ENCODE measurements at places on chromosomes 6 and 20.

DNA sequence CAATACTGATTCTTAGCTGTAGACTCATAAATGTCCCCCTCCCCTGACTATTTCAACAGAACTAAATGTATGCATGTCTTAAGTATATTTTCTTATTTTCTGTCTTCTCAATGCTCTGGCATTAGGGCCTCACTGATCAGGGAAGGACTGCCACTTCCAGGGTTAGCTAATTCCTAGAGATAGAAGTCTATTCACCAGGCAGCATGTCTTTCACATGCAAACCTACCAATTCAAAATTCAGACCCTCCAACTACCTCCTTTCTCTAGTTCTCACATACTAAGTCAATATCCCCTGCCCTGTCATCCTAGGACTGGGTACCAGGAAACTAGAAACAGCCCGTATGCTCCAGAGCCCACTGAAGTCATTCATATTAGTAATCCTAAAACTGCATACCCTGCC is 132.3 kb downstream of the RALGAPA2 start:
- no peak for DNase-seq

- no peak for DNase-seq
These were observed 34.5 kb upstream of the CEP85L start for GRCh38 chr6:118685823-118686449.

DNA sequence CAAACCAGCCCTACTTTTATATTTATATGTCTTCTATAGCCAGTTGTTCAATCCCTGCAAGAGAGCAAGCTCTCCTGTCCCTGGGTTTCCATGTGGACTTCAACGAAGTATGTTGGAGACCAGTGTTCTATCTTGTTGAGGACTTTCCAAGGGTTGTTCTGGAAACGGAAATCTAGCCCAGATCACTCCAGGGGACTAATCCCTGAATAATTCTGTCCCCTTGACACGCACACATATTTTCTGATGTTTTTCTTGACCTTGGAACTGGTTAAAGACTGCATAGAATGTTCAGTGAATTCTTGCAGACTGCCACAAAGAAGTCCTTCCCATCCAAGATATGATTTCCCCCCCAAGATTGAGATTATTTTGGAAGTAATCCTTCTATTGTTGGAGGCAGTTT is 9.5 kb upstream of the MYLK2 start:
- DNase-seq = no peak

DNA sequence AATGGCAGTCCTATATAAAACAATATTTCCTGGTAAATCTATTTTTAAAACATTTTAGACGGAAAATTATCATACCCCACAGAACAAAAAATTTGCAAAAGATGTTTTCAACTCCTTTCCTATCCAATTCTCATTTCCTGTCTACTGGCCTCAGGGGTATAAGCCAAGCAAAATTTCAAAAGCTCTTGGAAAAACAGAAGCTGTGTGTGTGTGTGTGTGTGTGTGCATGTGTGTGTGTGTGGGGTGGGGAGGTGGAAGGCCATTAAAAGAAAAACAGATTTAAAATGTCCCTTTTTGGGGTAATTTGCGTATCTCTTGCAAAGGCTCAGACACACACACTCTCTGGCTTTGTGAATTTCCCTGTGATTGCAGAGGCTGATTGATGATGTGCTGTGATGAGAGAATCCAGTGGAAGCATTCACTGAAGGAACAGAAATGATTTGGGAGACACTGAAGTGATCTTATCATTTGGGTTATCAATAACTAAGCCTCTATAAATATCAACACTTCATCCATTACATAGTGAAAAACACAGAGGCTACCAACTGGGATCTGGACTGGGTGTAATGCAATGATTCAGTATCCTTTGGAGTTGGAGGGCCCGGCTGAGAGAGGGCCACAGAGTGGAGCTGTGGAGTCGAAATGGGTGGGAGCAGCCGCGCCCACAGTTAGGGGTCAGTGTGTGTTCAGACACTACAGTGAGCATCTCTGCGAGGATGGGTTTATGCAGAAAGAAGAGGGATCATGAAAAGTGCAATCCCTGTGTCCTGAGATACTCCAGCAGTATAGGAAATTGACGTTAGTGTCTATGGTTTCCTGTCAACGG is 106.8 kb upstream of the PREP start:
- DNase-seq = no peak
